ENCODE measurements at places on chromosomes 16 and 17.
A peak's percentile ranks its signal among the peaks of the same experiment; 100 is the strongest.

DNA sequence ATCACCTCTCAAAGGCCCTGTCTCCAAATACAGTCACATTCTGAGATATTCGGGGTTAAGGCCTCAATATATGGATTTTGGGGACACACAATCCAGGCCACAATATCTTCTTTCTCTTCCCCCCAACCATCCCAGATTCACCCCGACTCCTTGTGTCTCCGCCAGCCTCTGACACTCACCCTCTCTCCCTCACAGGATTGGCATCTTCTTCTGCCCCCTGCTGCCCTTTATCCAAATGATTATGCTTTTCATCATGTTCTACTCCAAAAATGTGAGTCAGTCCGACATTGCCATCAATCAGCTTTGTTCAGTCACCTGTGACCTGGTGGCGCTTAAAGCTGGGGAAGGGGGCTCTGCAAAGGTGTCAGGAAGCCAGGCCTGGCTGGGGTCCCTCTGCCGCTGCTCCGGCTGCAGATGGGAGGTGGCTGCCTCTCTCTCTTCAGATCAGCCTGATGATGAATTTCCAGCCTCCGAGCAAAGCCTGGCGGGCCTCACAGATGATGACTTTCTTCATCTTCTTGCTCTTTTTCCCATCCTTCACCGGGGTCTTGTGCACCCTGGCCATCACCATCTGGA lies 35.1 kb downstream of the GDE1 start:
- DNase-seq, result no peak

DNA sequence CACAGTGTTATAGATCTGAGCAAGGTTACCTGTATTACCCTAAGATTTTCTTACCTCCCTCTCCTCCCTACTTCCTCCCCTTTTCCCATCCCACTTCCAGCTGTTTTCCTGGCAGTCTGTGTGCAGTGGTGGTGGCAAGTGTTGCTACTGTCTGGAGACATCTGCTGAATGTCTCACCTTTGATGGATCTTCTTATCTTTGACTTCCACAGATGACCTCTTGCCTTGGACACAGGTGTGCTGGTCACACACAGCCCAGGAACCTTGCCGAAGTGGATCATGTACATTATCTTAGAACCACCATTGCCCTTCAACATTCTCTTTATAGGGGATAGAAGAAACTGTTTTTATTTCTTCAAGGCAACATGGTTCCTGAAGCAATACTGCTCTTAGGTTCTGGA lies 245.1 kb downstream of the UTP18 start:
- no peak for DNase-seq

DNA sequence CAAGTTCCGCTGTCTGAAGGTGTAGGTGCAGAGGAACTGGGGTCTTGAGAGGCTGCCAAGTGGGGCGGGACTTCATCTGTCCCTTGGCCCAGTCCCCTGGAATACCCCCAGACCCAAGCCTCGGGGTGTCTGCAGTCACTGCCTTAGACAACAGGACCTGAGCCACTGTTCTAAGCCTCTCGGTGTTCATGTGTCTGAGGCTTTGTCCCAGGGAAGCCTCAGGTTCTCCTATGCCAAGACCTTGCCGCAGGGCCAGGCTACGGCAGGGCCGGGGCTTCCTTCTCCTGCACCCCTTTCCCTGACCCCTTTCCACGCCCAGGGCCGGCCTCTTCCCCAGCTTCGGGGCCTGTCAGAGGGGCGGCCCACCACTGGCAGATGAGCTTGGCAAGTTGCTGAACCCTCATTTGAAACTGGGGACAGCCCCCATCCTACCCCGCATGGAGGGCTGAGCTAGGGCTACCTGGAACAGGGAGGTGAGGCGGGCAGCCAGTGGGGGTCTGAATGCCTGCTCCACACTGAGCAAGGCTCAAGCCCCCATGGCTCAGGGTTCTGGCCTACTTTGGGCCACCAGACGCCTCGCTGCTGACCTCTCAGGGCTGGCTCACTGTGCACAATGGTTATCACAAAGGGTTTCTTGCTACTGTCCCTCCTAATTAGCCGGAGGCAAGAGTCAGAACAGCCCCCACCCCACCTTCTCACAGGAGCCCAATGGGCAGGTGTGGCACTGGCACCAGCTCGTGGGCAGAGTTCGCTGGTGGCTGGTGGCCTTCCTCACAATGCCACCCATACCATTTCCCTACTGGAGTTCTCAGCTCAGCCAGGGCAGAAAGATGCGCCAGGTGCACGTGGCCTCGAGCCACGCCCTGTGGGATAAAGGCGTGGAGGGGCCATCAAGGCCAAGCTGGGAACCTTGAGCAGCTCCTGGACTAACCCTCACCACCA lies 7.1 kb downstream of the LITAFD start:
- DNase-seq, result no peak

DNA sequence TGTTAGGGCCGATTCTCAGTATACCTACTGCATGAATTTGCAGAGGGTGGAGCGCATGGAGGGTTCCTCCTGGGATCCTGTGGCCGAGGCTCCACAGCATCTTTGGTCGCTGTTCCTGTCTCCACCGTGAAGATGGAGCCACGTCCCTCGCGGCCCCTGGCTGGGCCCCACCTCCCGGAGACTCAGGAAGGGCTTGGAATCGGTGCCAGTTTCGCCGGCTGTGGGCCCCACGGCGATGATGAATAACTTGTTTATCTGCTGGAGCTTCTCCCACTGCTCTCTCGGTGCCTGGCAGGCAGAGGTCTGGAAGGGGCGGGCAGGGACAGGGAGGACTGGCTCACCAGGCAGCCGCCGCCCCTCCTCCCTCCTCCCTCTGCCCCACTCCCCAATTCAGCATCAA lies 8.1 kb downstream of the SLC5A11 start:
- peak; percentile 14 for DNase-seq

DNA sequence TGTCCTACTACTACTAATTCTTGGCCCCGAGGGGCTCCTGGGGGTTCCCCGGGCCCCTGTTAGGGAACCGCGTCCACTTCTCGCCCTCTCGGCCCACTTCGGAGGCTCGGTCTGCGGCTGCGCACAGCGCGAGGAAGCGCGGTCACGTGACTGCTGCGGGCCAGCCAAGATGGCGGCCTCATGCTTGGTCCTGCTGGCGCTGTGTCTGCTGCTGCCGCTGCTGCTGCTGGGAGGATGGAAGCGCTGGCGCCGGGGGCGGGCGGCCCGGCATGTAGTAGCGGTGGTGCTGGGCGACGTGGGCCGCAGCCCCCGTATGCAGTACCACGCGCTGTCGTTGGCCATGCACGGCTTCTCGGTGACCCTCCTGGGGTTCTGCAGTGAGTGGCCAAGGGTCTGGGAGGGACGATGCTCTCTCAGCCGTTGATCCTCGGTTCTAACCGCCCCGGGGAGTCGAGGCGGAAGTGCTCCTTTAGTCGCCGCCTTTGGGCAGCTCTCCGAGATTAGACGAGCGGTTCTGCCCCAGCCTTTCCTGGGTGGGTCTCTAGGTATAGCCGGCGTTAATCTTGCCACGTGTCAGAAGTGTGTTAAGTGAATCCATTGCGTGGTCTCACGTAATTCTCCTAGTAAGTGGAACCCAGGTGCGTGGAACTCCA lies at the start of gene ALG1:
TSS of gene ALG1 (plus strand) at position 163 of the 653 bp plus-strand sequence. CDS start at position 170, 7 bp downstream.
- DNase-seq, result peak; percentile 92

DNA sequence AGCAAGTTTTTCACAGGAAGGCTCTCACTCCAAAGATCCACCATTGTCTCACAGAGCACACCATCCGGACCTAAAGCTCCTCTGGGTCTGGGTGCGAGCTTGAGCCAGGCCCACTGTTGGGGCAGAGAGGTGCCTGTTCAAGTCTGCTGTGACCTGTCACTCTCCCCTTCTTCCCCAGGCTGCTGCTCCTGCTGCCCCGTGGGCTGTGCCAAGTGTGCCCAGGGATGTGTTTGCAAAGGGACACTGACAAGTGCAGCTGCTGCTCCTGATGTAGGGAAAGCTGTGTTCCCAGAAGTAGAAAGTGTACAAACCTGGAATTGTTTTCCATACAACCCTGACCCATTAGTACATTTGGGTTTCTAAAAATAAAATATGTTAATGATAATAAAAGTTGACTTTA lies 4.8 kb upstream of the MT1X start:
- no peak for DNase-seq

- no peak for DNase-seq
Measured at GRCh38 chr16:75682308-75682707, 5.5 kb upstream of the CPHXL2 start.

GRCh38 chr17:7816926-7817642 lies 16.9 kb upstream of the KDM6B start:
- no peak for DNase-seq

DNA sequence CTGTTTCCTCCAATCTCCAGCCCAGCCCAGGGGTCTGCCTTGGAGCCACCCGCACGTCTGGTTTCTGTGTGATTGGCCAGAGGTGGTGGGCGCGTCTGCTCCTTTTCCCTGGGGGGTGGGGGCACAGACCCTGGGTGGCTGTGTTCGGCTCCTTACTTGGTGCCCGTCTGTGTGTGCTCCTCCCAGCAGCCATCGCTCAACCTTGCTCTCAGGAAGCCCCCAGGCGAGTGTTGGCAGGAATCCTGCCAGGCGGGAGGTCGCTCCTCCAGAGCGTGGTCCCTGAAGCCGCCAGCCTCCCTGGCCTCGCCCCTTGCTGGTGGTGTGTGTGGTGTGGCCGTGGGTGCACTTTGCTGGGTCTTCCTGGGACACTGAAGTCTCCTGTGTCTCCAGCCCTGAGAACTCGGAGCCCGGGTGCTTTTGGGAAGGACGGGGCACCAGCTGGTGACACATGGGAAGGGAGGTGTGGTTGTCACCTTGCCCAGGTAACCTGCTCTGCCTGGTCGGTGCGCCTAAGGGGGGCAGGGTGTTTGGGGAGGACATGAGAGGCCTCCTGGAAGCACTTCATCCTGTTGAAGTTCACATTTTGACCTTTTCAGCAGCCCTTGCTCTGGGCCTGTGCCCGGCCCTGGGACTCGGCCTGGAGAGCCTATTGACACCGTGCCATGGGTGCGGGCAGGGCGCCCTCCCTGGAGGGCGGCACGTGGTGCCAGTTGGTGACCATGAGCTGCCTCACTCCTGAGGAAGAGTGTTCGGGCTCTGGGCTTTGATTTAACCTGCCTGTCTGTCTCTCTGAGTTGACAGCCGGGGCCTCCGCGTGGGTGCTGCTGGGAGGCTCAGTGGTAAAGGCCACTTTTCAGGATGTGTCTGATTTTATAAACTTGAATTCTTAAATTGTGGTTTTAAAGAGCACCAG lies 49.0 kb upstream of the ZNF750 start:
- peak; percentile 42 for DNase-seq

GRCh38 chr16:24119807-24120206 lies 136.3 kb upstream of the CACNG3 start:
- DNase-seq, result no peak

DNA sequence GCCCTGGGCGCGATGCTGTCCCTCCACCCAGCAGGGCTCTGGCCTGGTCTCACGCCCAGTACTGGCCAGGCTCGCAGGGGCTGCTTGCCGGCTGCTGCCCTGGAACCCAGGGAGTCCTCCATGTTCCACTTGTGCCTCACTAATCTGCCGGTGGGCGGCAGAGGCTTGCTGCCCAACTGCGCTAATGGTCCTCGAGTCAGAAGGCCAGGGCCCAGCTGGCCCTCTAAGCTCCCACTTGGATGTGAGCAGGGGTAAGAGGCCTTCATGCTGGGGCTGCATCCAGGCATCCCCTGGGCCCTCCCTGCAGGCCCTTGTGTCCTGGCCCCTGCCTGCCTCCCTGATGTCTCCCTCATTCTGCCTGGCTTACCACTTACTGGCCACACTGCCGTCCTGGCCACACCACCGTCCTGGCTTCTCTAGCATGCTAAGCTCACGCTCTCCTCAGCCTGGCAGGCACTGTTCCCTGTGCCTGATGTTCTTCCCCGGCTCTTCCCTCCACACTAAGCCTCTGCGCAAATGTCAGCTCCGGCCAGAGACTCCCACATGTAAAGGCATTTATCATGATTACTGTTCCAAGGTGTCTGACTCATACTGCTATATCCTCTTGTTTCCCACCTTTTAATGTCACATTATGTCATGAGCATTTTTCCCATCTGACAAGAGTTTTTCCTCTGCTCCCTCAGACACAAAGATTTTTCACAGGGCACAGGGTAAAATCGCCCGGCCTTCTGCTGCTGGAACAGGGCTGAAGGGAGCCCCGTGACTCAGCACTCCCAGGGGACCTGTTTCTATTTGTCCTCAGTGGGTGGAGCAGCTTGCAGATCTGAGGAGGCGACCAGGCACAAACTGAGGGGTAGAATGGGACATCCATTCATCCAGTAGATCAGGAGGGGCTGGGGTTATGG lies 15.9 kb downstream of the B9D1 start:
- DNase-seq, result peak; percentile 14

- DNase-seq, result no peak
Measured at GRCh38 chr17:2338315-2338657, 985 bp downstream of the SGSM2 start.

- DNase-seq, result peak; percentile 96
Measured at GRCh38 chr17:5500589-5501391, 14.4 kb downstream of the MIS12 start.

DNA sequence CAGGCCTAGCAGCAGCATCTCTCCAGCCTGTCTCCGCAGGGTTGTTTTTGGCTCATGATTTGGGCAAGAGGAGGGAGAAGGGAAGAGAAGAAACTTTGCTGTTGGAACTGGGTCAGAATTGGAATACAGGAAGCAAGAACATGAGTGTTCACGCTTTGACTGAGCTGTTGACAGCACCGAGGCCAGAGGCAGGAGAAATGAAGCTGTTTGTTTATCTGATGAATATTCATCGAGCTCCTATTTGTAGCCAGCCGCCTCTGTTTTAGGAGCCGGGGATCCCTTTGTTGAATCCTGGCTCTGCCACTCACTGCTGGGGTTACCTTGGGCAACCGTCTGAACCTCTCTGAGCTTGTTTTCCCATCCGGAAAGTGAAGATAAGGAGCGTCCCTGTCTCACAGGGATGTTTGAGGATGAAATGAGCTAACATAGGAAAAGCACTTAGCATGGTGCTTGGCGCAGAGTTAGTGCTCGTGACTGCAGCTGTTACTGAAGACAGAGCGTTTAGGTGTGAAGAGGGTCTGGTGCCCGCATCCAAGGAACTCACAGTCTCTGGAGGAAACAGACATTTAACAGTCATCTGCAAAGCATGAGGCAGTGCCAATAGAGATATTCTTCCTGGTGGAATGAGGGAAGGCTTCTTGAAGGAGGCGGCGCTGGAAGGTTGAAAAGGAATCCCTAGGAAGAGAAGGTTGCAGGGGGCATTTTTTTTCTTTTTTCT lies 29.2 kb downstream of the RAP1GAP2 start:
- no peak for DNase-seq

- no peak for DNase-seq
Measured at GRCh38 chr16:84179612-84180320, 7.1 kb downstream of the TAF1C start.

- DNase-seq, result no peak
Measured at GRCh38 chr16:83554096-83554495, 253.7 kb upstream of the HSBP1 start.
